ENCODE measurements at places on chromosomes 4 and X.

DNA sequence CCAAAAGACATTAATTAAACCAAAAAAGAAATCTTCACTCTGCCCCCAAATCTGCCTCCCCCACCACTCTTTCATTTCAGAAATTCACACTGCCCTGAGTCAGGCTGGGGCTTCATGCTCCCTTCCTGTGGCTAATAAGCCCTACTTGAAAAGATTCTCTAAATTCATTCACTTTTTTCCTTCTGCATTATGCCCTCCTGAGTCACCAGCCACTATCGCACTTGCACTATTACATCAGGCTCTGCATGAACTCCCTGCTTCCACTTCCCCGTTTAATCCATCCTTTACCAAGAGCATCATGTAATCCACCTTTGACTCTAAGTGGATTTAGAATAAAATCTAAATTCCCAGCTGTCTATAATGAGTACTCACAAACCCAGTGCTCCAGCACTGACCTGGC is 295.4 kb upstream of the KLF3 start:
- no peak for DNase-seq

- no peak for DNase-seq
These were observed 162.2 kb upstream of the NDST4 start for GRCh38 chr4:115275615-115276014.

- no peak for DNase-seq
These were observed 625 bp downstream of the RTL9 start for GRCh38 chrX:110359273-110359672.

DNA sequence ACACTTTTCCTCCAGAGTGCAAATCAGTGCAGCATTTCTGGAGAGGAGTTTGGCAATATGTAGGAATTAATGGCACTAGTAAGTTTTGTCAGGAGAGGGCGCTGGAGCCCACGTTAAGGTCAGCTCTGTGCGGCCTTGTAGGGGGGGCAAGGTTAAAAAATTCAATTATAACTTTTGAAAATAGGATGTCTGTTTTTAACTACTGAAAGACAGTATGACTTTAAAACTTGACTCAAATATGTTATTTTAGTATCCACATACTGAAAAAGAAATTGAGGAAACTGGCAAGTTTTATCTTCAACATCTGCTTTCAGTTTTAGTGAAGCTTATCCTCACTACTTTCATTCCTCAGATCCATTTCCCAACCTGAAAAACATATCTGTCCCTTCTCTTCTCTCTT is 30.9 kb upstream of the HSD17B13 start:
- DNase-seq, result peak; percentile 2

GRCh38 chr4:122500852-122501501 is 44.5 kb upstream of the IL2 start:
- no peak for DNase-seq

DNA sequence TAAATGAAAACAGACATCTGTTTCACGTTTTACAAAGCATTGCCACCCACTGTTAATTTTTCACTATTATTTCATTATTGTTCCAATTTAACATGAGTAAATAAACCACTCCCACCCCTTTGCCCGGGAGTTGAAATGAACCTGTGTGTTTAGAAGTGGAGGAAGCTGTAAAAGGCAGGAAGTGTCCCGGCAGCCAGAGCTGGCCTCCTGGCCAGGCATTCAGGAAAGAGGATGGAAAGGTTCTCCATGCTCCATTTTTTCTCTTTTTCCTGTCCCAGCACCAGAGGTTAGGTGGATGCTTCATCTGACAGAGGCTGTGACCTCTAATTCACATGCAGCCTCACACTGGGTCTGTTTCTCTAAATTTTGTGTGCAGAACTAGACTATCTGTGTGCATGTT is 55.5 kb upstream of the LNX1 start:
- DNase-seq, result no peak

- no peak for DNase-seq
These were observed 153.6 kb downstream of the SOWAHB start for GRCh38 chr4:76744241-76744921.

GRCh38 chr4:70614184-70614555 is 14.4 kb upstream of the ENAM start:
- DNase-seq, result no peak

DNA sequence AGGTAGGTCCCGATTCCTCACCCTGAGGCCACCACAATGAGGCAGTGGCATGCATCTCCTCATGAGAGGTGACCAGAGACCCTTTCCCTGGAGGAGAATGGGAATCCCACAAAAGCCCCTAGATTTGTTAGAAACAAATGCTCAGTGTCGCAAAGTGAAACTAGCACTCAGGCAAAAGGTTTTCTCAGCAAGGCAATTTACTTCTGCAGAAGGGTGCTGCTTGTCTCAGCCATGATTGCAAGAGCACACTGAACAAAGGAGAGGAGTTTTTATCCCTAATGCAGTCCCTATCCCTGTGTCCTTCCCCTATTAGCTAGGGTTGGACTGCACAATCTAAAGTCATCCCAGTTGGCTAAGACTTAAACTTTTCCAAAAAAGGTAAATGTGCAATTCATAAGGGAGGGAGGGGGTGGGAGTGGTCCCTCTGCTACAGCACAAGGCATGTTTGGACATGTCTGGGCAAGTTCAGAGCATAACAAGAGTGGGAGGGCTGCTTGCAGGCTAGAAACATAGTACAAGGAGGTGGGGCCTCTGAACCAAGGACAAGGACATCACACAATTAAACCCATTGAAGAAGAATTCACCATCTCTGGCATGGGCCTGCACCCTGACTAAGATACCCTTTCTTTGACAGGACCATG is 185.3 kb downstream of the CCNG2 start:
- DNase-seq, result no peak

DNA sequence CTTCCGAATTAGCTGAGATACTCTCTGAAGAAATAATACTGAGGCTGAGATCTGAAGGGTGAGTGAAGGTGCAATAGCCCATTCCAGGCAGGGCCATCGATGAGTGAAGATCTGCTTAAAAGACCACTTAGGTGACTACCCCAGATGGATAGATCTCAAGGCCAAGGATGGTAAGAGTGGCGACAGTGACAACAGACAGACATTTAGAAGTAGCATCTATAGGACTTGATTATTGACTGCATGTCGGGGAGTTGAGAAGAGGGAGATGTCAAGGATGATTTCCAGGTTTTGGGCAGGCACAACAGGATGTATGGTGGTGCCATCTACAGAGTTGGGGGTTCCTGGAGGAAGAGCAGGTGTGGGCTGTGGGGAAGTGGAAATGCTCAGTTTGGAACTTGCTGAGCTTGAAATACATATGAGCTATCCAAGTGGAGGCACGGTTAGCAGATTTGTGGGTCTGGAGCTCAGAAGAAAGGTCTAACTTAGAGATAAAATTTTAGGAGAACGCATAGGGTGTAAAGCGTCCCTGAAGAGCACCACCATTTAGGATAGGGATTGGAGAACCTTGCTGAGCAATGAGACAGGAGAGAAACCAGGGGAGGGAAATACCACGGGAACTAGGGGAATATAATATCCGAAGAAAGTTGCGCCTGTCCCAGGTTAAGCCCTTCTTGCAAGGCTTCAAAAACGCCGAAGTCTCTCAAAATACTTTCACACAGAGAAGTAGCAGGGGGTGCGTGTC is 688 bp downstream of the UFSP2 start:
- no peak for DNase-seq

- DNase-seq, result no peak
These were observed 7.1 kb upstream of the ELF2 start for GRCh38 chr4:139184129-139184528.

DNA sequence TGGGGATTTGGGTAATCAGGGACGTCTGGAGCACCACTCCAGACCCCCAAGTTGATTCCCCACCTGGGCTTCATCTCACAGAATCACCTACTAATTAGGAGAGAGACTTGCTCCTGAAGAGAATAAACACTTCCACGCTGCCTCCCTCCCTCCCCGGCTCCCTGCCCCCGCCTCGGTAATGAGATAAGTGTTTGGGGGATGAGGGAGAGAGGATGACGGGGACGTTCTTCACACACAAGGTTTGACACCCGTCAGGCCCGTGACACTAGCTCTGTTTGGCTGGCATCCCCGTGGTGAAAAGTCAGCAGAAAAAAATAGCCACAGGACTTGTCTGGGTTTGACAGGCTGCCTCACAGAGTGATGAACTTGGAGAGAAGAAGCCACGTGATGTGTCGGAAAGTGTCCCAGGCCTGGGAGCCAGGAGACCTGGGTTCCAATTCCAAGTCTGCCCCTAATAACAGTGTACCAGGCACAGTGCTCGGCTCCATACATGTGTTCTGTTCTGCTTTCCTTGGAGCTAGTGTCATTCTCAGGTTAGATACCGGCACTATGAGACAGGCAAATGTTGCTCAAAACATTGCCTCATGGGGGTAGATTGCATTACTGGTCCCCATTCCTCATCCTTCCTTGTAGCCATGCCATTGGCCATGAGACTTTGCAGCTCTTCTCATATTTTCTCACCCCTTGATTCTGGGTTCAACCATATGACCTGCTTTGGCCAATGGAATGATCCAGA is 578.0 kb downstream of the BCOR start:
- DNase-seq, result peak; percentile 35

DNA sequence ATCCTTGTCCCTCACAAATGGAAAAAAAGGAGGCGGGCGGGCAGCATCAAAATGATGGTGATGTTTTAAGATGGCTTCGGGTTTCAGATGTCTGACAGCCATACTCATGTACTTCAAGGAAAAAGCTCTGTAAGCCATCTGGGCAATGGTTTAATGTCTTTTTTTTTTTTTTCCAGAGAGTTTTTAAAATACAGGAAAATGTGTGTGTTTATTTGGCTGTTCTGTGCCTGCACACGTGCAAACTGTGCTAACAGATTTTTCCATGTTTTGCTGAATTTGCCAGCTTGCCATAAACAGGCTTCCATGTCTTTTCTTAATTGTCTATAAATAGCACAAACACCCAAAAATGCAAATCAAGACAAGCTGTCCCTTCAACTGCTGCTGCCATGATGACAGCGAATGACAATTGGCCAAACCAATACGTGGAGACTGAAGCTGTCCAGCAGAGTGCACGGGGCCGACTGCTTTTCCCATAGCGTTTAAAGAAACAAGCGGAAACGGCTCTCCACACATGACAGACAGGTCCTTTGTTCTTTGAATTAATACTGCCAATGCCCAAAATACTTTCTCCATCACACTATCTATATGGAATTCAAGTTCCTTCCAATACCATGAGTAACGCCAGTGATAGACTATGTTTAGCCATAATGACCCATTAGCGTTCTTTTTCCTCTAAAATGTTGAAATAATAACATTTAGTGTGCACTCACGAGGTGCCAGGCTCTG is 35.7 kb downstream of the AFAP1 start:
- no peak for DNase-seq

DNA sequence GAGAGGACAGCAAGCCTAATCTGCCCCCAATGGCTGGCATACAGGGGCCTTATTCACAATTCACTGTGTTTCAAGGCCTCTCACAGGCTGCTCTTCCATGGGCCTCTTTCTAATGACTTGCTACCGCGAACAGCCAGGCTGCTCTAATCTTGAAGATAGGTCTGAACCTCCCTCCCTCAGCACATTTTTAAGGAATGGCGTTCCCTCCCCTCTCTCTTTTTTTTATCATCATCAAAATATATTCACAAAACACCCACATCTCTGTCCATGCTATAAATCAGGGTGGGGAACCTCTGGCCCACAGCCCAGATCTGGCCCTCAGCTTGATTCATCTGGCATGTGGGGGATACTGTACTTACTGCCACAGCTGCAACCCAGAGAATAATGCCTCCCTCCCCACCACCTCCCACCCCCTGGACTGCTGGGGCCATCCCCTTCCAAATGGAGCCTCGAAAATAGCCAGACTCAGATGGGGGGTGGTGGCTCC is 76.2 kb upstream of the PLAC1 start:
- no peak for DNase-seq

DNA sequence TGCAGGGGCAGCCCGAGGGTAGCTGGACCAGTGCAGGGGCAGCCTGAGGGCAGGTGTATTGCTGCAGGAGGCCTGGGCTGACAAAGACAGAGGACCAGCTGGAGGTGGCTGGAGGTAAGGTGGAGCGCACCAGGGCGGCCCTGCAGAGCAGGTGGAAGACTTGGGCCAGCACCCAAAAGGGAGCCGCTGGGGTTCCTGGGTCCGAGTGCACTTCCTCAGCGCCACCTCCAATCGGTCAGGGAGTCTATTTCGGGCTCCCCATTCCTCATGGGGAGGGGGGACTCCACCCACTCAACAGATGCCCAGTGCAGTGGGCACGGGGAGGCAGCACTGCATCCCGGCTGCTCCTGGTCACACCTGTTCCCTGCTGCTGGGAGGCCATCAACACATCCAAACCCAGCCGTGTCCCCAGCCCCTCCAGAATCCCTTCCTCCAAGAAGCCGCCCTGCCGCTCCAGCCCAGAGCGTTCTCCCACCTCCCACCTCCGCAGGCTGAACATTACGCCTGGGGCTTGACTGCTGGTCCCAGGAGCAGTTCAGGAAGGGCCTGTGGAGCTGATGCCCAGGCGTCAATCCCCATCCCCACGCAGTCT is 1.5 kb downstream of the LRPAP1 start:
- DNase-seq, result no peak

DNA sequence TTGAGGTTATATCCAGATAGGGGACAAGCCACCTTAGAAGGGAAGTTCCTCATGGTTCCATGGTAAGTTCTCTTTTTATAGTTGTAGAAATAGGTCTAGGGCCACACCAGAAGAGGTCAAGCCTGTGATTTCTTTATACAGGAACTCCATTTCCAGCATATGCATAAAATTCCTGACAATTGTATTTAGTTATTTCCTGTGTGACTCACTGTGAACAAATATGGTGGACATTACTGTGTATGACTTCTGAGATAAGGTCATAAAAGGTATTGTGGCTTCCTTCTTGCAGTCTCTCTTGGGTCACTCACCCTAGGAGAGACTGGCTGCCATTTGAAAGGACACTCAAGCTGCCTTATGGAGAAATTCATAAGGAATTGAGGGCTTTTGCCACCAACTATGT is 2.2 kb upstream of the C4orf36 start:
- DNase-seq, result no peak

DNA sequence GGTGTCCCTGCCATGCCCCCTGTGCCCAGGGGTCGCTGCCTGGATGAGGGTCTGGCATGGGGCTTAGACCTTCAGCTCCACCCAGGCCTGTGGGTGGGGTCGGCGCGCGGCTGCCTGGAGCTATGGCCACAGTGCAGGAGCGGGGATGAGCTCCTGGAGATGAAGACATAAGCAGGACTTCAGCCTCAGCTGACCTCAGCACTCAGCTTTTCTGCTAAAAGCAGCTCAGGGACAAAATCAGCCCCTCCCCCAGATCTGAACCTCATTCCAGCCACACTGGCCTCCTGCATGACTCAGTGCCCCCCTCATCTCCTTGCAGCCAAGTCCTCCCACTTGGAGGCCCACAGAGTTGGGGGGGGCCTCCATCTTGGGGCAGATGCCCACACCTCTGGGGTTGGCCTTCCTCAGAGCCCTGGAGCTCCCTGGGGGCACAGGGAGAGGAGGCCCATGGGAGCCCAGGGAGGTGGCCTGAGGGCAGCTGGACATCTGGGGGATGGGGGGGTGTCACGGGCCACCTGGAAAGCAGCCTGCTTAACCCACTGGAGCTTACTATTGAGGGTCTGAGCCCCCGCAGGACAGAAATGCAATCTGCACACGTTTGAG is 19.4 kb upstream of the CPLX1 start:
- DNase-seq, result no peak

GRCh38 chrX:69565247-69565815 is 50.6 kb upstream of the EDA start:
- no peak for DNase-seq
